Suppressor macrophage treated with lipopolysaccharide for 1 hour (primary cell): ENCODE measurements at places on chromosomes 3 and 15.

DNA sequence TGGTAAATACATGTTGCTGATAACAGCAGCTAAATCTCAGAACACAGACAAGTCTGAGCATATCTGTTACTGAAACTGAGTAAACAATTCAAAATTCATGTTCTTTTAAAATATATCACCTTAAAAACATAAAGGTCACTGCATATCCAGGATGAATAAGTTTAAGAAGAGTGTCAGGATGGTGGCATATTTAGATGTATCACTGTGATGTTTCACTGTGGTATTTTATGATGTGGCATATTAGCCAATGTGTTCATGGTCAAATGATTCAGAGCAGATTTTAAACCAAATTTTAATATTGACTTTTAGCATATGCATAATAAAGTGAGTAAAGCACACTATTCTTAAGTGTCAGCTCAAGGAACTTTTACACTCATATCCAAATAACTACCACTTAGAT, 346.4 kb upstream of the DPPA4 start:
- no peak for DNase-seq

DNA sequence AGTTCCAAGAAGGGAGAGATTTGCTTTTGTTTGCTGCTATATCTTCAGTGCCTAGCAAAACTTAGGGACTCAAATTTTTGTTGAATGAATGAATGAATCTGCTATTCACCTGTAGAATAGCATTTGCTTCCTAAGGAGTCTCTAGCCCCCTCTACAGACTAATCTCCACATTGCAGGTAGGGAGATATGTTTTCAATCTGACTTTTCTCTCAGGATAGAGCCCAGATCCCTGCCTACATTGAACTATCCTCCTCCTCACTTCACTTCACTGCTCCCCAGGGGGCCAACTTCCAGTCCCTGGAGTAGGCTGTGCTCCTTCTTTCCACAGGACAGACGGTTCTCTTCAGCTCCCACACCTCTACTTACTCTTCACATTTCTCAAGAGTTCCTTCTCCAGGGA, 81.9 kb upstream of the PTX3 start:
- no peak for DNase-seq

DNA sequence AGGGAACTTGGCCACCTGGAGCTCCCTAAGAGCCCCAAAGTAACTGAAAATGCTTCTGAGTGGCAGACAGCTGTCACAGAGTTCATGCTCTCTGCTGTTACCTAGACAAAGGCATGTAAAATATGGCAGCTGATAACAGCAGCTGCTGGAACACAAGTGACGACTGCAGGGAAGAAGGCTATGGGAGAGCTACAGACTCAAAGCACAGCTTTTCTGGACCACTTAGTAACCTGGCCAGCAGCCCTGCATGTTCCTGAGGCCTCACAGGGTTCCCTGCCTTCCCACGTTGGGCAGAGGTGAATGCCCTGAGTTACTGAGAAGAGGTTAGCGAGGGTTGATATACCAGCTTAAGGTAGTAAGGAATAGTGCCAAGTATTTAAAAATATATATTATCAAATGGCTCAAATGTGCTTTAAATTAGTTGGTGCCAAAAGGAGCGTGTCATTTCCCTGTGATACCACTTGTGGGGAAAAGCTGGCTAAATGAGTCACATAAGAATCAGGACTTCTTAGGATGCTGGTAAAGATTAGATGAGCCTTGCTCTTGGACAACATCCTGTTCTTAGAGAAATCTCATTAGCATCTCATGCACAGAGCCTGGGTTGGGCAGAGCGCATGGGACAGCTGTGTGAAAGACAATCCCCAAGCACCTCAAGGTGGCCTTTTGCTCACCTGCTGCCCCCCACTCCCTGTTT, 76.4 kb upstream of the SCN5A start:
- no peak for DNase-seq

GRCh38 chr3:34256021-34256420, 457.6 kb downstream of the PDCD6IP start:
- DNase-seq: no peak

GRCh38 chr15:69467636-69468035, 15.0 kb downstream of the RPLP1 start:
- no peak for DNase-seq

- no peak for DNase-seq
Measured at GRCh38 chr3:172199850-172200369, 160.5 kb downstream of the FNDC3B start.

- no peak for DNase-seq
Measured at GRCh38 chr3:119085070-119085439, 50.4 kb upstream of the IGSF11 start.

GRCh38 chr3:147472846-147473245, 63.7 kb downstream of the ZIC1 start:
- DNase-seq: no peak

DNA sequence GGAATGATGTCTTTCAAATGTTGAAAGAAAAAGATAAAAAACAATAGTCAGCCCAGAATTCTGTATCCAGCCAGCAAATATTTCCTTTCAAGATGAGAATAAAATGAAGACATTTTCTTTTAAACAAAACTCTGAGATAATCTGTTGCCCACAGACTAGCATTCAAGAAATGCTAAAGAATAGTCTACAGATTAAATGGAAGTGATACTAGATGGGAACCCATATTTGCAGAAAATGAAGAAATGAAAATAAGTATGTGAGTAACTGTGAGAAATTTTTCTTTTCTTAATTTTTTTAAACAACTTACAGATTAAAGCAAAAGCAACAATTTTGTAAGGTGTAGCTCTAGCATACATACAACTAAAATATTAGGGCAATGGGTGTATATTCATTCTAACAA, 469.8 kb downstream of the IGSF11 start:
- no peak for DNase-seq

- no peak for DNase-seq
Measured at GRCh38 chr15:66752078-66752477, 50.0 kb downstream of the SMAD6 start.

GRCh38 chr15:87757084-87757483, 499.5 kb downstream of the NTRK3 start:
- DNase-seq: no peak

DNA sequence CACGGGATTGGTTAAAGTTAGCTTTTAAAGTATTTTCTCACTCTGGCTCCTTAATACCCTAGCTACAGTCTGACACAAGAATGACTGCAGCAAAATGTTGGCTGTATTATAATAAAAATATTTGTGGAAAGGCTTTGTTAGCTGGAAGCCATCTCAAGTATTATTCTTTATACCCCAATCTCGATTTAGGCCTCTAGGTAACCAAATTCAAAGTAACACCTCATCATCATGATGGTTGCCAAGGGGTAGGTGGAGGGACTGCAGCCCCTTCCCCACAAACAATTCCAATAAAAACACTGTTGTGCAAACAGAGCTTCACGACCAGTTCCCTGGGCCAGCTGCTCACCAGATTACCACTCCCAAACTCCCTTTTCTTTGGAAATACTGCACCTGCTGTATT, 759 bp upstream of the GMPS start:
- no peak for DNase-seq

DNA sequence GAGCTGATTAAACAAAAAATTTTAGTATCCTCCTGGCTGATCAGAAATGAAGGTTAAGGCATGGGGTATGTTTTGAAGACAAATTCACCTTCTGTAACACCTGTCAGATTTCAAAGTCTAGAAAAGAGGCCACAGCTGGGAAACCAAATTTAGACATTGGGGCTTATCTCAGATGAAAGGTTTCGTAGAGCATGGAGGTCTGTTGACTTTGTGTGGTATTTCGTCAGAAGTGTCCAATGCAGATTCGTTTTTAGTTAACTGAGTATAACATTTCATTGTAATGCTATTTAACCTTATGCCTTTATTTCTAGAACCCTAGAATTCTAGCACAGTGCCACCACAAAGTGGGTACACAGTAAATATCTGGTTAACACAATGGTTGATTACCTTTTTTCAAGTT, 61.7 kb downstream of the FNDC3B start:
- no peak for DNase-seq

GRCh38 chr3:181431748-181432147, 280.0 kb upstream of the SOX2 start:
- DNase-seq: no peak

- DNase-seq: no peak
Measured at GRCh38 chr15:67945951-67946700, 106.3 kb upstream of the RNU6-1 start.

GRCh38 chr3:186965141-186965879, 35.0 kb downstream of the ST6GAL1 start:
- peak; percentile 86 for DNase-seq

DNA sequence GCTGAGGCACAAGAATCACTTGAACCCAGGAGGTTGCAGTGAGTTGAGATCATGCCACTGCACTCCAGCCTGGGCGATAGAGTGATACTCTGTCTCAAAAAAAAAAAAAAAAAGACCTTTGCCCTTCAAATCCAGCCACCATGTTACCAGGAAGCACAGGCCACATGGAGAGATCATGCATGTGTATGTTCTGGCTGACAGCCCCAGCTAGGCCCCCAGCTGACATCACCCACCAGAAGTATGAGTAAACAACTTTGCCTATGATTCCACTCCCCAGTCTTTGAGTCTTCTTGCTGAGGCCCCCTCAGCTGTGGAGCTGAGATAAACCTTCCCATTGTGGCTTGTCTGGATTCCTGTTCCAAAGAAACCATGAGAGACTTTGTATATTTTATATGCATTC, 3.3 kb upstream of the ARIH2 start:
- no peak for DNase-seq

GRCh38 chr15:63948436-63948835, 97.8 kb downstream of the DAPK2 start:
- no peak for DNase-seq

DNA sequence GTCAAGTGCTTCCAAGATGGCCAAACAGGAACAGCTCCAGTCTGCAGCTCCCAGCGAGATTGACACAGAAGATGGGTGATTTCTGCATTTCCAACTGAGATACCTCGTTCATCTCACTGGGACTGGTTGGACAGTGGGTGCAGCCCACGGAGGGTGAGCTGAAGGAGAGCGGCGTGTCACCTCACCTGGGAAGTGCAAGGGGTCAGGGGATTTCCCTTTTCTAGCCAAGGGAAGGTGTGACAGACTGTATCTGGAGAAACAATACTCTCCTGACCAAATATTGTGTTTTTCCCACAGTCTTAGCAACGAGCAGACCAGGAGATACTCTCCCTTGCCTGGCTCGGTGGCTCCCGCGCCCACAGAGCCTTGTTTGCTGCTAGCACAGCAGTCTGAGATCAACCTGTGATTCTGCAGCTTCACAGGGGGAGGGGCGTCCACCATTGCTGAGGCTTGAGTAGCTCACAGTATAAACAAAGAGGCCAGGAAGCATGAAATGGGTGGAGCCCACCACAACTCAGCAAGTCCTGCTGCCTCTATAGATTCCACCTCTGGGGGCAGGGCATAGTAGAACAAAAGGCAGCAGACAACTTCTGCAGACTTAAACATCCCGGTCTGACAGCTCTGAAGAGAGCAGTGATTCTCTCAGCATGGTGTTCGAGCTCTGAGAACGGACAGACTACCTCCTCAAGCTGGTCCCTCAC, 293.5 kb upstream of the SUCLG2 start:
- DNase-seq: no peak

- no peak for DNase-seq
Measured at GRCh38 chr3:126486360-126486847, 10.7 kb upstream of the ZXDC start.

DNA sequence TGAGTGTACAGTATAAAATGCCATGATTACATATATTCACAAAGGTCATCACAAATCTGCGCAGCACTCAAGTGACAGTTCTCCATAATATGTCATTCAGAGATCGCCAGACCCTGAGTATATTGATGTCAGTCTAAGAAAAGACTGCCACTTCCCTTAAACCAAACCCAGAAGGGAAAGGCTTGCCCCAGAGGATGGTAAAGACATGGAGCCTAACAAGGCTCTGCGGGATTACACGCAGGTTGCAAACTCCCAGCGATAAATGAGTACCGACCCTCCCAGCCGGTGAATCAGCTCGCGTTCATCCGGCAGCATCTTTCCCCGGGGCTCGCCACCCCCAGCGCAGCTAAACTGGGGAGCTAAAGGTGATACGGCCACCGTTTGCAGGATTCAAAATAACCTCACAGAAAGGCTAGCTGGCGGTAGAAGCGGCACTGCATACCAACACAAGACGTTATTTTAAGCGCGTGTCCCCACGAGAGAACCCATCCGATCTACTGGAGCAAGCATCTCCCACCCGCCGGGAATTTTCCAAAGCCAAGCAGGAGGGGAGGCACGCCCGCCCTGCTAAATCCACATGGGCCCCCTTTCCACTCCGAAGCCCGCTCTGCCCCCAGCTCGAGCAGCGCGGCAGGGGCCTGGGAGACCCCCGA, 643 bp downstream of the MYO5A start:
- peak; percentile 59 for DNase-seq

- no peak for DNase-seq
Measured at GRCh38 chr15:81751256-81751655, 294.6 kb downstream of the MEX3B start.

- DNase-seq: no peak
Measured at GRCh38 chr3:161107311-161107710, 2.2 kb upstream of the B3GALNT1 start.

DNA sequence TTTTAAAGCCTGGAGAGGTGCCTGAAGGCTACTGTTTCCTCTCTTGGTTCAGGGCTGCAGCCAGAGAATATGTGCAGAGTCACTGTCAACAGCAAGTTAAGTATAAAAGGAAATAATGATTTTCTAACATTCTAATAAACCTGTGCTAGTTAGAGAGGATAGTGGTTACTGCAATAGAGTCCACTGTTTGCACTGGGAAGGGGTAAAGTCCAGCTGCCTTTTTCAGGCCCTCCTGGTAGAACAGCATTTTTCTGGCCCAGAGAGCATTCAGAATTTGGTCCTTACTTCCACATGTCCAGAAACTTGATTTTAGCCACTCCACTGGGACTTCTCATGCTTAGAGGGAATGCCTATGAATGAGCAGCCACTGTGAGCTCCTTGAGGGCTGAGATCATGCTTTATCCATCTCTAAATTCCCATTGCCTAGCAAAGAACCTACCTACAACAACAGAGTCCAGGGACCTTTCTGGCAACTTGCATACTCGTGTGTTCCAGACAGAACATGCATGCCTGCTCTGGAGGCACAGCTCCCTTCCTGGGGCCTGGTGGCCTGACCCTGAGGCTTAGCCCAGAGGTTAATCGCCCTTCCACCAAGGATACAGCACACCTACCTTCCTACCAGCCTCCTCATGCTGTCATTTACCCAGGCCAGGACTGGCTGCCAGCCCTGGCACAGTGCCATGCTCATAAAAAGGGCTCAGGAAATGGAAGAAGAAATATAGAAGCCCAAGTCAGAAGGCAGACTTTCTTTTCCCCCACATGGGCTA, 50.3 kb upstream of the ATP13A3 start:
- peak; percentile 25 for DNase-seq

DNA sequence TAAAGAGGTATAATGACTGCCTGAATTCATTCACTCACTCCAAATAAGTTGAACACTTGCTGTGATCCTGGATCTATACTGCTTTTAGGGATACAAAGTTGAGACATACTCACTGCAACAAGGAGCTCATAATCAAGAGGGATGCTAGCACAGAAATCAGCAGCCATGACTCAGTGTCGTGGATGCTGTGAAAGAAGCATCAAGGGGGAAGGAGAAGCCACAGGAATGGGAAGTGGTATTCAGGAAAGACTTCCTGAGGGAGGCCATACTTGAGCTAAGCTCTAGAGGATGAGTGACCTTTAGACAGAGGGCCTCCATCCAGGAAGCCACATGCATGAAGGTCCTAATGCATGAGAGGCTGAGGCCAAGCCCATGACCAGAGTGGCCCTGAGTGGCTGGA, 245.7 kb upstream of the RORA start:
- DNase-seq: no peak

- DNase-seq: no peak
Measured at GRCh38 chr3:30343861-30344260, 262.5 kb upstream of the TGFBR2 start.
